Dermis microvascular lymphatic vessel endothelial cell (primary cell): ENCODE measurements at places on chromosomes 2 and 18. TPM values are rescaled to one million over a fixed set of nuclear protein-coding genes. Genes with fewer than 3 reads are reported as not detected.

MTHFD2 gene
- total RNA-seq: 42.0 and 46.8 TPM in 2 replicates

ATP6V1B1 gene
- 0.25 TPM in 1 of 2 replicates, not detected in the other for total RNA-seq

KIF1A gene
- under 0.01 TPM in 2 replicates for total RNA-seq

L3MBTL4 gene
- 5.1 and 10.2 TPM in 2 replicates for total RNA-seq

ARL4C gene
- 2.7 and 4.4 TPM in 2 replicates for total RNA-seq

MALL gene
- 26.8 and 64.3 TPM in 2 replicates for total RNA-seq

FKBP7 gene
- 16.0 and 17.3 TPM in 2 replicates for total RNA-seq

RAB11FIP5 gene
- total RNA-seq: 41.6 and 73.7 TPM in 2 replicates

ACMSD gene
- total RNA-seq: not detected in 2 replicates

HOXD3 gene
- 5.6 and 7.2 TPM in 2 replicates for total RNA-seq

STAM2 gene
- total RNA-seq: 14.2 and 15.6 TPM in 2 replicates

GKN2 gene
- not detected in 2 replicates for total RNA-seq

QPCT gene
- total RNA-seq: 3.9 and 4.2 TPM in 2 replicates

FAM228A gene
- 0.13 TPM in 2 replicates for total RNA-seq

GPR45 gene
- not detected in 2 replicates for total RNA-seq

CDK15 gene
- not detected in 2 replicates for total RNA-seq

ANKRD30B gene
- not detected in 2 replicates for total RNA-seq

BOK gene
- 32.0 and 71.7 TPM in 2 replicates for total RNA-seq

CROCC2 gene
- total RNA-seq: not detected in 2 replicates

SERPINB10 gene
- not detected in 2 replicates for total RNA-seq

OTOF gene
- total RNA-seq: 20.7 and 20.8 TPM in 2 replicates
